ENCODE measurements at places on chromosomes 12 and 14.

DNA sequence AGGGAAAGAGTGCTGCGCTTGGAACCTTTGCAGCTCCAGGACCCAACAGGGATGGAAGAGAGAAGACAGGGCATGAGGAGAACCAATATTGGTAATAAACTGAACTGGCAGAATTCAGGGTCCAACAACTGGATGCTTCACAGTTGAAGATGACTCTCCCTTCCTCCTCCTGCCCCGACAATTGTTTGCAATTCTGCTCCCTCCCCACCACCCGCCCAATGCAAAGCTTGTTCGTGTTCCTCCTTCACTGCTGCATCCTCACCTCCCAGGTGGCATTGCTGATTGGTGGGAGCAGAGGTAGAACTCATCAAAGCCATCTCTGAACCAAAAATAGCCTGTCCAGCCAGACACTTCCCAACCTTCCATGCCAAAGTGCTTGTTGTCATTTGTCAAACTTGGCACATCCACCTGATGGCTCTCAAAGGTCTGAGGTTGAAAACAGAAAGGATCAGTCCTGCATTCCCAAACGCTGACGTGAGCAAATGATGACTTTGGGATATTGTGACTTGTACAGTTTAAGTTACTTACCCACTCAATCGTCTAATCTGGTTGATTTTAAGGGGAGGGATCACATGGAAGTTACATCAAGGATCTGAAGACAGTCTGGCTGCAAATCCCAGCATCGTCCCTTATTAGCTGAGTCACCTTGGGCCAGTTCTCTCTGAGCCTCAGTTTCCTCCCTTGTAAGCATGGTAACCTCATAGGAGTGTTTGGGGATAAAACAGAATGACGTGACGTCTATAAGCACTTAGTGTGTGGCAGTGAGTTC, 242.6 kb upstream of the CRY1 start:
- DNase-seq, result no peak

- no peak for DNase-seq
Observed at GRCh38 chr12:59087077-59087673, 166.9 kb upstream of the LRIG3 start.

DNA sequence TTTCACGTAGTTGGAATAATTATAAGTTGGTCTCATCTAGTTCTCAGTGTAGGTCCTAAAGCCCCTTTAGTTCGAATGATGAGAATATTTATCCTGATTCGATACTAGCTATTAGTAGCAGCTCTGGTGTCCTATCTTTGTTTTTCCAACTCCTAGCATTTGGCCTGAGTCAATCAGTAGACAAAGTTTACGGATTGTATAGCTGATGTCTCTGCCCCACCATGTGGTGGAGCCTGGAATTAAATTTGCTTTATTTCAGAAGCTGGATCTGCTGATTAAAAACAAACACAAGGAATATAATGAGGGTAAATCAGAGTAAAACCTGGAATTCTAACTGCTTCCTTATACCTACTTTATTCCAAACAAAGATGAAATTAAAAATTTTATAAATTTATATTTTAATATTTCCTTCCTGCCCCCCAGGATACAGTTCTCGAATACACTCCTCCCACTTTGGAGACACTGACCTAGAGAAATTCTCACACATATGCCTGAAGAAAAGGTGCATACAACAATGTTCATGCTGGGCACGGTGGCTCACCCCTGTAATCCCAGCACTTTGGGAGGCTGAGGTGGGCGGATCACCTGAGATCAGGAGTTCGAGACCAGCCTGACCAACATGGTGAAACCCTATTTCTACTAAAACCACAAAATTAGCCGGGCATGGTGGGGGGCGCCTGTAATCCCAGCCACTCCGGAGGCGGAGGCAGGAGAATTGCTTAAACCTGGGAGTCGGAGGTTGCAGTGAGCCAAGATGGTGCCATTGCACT, 7.6 kb upstream of the BRMS1L start:
- no peak for DNase-seq

DNA sequence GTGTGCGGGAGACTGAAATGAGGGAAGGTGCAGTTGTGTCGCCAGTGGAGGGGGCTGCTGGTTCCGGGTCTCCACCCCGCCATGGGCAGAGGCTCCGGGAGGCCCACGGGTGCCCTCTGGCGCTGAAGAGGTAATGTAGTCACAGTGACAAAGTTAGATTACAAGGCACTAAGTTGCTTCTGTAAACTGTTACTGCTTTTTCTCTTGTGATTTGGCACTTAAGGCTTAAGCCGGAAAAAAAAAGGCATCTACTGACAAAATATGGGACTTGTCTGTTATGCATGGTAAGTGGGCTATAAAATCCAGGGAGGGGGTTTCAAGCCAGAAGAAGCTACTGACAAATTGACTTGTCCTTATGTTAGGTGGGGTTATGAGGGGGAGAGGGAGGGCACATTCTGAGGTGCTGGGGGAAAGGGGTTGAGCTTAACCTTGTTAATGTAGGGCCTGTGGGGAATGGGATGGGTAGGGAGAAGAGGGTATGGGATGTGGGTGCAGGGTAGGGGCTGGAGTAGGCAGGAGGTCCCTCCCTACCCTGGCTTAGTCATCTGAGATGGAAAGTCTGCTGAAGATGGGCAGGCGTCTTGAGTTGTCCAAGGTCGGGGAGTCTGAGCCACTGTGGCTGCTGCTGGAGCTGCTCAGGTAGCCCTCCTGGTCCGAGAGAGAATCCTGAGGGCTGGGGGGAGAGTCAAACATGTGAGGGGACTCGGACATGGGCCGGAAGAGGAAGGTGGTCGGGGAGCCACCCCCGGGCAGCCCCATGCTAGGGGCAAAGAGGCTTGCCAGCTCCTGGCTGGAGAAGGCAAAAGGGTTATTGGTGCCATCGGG, 3.7 kb downstream of the ZFP36L1 start:
- DNase-seq, result no peak

DNA sequence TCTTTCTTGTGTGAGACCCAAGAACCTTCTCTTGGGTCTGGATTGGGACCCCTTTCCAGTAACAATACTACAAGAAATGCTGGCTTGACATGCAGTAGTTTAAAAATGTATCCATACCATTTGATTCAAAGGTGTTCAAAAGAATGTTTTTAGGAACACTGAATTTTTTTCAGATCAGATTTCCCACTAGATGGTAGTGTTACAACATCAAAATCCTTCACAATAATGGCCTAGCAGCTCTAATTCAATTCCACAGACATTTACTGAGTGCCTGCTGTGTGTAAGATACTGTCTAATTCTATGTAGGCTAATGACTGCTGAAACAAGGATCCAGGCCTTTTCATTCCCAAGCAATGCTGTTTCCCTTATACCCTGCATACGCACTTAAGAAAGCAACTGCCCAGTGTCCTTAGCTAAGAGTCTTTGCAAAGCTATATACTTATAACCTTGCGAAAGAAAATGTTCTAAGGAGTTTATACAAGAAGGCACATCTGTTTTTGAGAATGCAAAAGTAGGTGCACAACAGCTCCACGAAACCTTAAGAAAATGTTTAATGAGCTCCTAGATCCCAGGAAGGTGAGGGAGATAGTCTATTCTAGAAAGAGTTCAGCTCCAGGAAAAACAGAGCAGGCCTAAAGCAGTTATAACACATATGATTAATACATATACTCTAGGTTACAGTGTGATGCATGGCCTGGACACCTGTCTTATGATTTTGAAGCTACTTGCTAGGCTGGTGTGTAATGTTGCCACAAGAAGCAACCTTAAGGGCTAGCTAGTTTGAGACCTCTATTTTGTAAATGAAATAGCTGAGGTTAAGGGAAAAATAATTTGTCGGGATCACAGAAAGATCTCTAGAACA, 50.9 kb upstream of the PKP2 start:
- DNase-seq, result no peak

GRCh38 chr12:117120787-117121186, 21.6 kb upstream of the TESC start:
- no peak for DNase-seq

GRCh38 chr12:122975790-122976647, 975 bp downstream of the OGFOD2 start:
- no peak for DNase-seq

DNA sequence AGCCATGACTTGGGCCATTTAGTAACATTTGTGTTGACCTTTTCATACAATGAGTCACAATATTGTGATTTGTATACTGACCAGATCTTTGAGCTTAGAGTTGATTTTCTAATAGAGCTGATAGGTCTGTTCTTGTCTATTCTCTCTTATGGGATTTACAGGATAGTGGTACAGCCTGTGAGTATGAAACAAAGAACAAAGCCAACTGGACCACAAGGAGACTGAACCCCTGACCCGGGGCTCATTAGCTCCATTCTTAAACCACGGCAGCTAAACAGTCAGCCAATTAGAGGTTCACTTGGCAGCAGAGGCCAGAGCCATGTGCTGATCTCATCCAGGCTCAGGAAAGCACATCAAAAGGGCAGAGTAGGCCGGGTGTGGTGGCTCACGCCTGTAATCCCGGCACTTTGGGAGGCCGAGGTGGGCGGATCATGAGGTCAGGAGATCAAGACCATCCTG, 59.1 kb upstream of the GNPNAT1 start:
- DNase-seq, result no peak

DNA sequence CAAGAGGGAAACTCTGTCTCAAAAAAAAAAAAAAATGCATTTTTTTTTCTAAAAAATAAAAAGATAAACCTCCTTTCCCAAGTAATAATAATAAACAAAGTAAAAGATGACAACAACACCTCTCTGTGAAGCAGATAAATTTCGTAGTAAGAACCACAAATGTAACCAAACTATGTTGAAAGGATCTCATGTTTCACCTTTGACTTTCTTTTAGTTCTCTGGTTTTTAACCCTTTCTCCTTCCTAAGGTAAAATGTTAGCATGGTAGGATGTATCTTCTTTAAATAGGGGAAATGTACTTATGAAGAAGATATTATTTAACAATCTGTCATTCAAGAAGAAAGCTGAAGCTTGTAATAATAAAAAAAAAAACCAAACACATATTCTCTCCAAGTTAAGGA, 1.8 kb upstream of the KLHL42 start:
- DNase-seq, result no peak

- no peak for DNase-seq
Observed at GRCh38 chr14:83172363-83172762, 1638.7 kb upstream of the SEL1L start.

DNA sequence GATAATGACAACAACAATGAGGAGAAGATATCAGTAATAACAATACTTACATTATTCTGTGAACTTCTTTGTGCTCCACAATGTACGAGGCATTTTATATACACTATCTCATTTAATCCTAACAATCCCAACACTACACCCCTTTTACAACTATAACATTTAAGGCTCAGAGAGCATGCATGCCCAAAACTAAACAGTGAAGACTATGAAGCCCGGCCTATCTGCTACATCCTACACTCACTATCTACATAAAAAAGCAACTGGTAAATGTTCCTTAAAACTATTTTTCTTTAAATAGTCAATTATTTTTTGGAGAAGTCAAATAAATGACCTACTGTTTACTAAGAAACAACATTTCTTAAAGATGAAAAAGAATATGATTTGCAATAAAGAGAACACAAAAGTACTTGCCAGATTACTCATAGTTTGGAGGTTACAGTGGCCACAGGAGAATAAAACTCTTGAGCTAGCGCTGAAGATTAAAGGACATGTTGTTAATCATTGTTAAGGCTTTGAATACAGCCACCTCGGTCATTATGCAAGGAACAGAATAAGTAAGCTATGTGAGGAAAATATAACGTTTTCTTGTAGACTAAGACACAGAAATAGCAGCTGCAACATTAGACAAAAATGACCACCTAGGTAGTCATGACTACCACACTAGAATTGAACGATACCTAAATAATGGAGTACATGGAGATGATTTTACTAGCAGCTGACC, 56.7 kb downstream of the EPS8 start:
- no peak for DNase-seq

DNA sequence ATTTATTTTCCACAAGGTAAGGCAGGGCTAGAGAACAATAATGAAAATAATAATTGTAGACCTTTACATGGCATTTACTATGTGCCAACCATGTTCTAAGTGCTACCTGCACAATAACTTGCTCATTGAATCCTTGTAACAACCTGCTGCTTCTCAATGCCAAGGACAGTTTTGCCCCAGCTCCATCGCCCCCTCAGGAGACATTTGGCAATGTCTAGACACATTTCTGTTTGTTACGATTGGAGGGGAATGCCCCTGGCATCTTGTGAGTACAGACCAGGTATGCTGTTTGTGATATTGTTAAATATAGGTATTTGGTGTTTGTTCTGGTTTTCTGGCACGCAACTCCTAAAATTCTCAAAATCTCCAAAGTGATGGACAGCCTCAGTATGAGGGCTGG, 8.1 kb upstream of the ATXN2 start:
- no peak for DNase-seq

GRCh38 chr12:63040526-63041220, 105.7 kb upstream of the PPM1H start:
- DNase-seq, result no peak

DNA sequence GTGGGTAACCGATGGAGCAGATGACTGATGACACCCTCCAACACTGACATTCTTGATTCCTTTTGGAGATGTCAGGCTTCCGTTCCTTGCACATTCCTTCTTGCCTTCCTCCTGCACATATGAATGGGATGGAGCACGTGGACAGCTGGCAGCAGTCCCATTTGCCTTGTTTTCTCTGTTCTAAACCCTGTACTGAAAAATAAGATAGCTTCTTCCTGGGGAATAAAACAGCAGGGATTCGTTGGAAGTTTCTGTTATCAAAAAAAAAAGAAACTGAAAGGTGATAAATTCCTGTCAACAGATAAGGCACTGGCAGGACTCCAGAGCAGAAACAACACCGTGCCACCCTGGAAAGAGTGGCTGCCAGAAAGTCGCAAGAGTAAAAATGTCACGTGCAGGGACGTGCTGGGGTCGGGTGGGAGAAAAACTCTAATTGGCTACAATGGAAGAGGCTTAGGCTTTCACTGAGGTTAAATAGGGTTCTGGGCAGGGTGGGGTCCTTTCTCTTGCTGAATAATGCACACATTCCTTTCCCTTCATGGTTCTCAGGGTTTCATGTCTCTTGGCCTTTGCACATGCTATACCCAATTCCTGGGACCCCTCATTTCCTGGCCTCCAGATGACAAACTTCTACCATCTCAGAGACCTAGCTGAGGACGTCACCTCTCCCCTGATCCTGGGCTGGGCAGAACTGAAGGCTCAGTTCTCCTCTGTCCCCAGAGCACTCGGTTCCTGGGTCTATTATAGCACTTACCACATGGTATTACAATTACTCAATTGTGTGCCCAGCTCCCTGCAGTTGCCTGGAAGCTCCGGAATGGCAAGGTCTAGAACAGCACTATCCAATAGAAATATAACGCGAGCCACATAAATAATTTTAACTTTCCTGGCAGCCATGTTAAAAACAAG, 7.0 kb upstream of the NUAK1 start:
- no peak for DNase-seq

GRCh38 chr14:54698966-54699530, 132.1 kb downstream of the SAMD4A start:
- DNase-seq, result no peak

GRCh38 chr12:115264605-115265004, 580.6 kb upstream of the TBX3 start:
- no peak for DNase-seq

GRCh38 chr12:107092669-107093416, 506 bp downstream of the CRY1 start:
- DNase-seq, result peak; percentile 81

- DNase-seq, result peak; percentile 94
Observed at GRCh38 chr12:50283229-50283923, at the start of gene LIMA1. LIMA1 (minus strand) TSS chr12:50283520; CDS start chr12:50248751, 34,769 bp downstream.

All from ascending aorta (tissue), 2 donors.